CD4-positive, alpha-beta T cell treated with Interferon gamma for 1 hour (primary cell): ENCODE measurements at places on chromosomes 7 and 10.
A peak's percentile ranks its signal among the peaks of the same experiment; 100 is the strongest.

DNA sequence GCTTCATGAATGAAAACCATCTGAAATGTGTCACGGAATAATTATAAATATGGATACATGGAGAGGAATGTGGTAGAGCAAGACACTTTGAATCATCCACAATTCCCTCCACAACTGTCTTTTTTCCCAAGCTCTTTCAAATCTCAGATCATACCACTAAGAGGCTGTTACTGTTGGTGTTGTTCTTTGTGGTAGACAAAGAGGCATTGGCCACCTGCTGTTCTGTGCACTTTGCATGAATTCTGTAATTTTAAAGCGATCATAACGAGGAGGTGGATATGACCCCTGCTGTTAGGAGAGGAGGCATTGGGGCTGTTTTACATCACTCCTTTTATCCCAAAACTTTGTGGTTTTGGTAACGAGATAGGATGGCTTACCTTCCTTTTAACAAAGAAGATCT is 141.2 kb upstream of the KLF6 start:
- DNase-seq = no peak

GRCh38 chr7:128809363-128809762 is 17.6 kb downstream of the CCDC136 start:
- no peak for DNase-seq

DNA sequence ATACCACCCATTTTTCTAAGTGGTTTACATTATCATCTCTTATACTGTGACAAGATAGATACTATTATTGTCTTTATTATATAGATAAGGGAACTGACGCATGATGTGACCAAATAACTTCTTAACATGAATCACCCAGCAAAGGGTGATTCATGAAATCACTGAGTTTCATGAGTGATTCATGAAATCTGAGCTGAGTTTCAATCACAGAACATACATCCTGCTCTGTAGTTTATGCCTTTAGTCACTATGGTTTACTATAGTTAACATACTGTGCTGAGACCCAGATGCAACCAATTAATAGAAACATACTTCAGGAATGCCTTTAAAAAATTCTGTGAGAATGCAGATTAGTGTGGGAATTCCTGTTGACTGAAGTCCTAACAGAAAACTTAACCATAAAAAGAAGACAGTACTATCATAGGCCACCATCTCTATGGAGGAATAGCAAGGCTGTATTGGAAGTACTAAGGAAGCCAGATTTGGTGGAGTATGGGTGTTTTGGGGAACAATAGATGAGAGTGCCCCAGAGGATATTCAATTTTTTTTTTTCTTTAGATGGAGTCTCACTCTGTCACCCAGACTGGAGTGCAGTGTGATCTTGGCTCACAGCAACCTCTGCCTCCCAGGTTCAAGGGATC is 43.1 kb upstream of the SEMA3A start:
- DNase-seq = no peak

- no peak for DNase-seq
These were observed 28.6 kb downstream of the VIM start for GRCh38 chr10:17256627-17257026.

GRCh38 chr7:47968847-47969774 is 10.3 kb downstream of the HUS1 start:
- peak; percentile 28 for DNase-seq

- no peak for DNase-seq
These were observed 25.8 kb downstream of the UBE2D4 start for GRCh38 chr7:43952028-43952427.

DNA sequence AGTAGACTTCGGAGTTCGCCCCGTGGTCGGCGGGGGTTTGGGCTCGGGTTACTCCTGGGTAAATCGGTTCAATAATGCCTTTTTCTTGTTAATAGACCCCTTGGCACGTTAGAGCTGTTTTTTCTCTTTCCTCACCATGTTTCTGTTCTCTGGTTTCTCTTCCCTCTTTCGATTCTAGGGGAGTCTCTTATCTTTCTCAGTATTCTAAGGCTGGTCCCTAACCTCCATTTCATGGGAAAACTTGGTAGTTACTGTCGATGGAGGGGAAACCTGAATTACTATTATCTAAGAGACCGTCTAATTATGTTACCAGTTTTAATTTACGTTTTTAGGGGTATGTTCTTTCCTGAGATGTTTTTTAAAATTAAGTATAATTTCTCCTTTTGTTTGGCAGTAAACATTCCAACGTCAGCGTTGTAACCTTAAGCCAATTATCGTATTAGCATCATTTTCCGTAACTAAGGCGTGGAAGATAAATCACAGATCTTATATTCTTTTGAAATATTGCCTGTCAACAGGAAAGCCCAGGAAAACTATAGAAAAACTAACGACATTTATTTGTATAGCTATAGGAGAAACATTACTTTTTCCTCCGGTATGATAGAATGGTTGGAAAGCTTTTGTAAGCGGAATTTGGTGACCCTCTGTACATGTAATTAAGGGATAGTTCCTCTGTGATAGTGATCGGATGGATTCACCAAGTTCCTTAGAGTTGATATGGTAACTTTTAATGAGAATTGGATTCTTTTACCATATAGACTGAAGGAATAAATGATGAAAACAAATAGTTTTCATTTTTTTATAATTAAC is 847 bp downstream of the BTAF1 start:
- no peak for DNase-seq

GRCh38 chr7:142461437-142461836 is 203.6 kb upstream of the PRSS58 start:
- DNase-seq = no peak

GRCh38 chr7:14495633-14496032 is 406.9 kb downstream of the DGKB start:
- no peak for DNase-seq

GRCh38 chr10:119347181-119347974 is 140.0 kb downstream of the GRK5 start:
- DNase-seq = no peak

- no peak for DNase-seq
These were observed 76.0 kb downstream of the PCGF5 start for GRCh38 chr10:91296471-91296870.

DNA sequence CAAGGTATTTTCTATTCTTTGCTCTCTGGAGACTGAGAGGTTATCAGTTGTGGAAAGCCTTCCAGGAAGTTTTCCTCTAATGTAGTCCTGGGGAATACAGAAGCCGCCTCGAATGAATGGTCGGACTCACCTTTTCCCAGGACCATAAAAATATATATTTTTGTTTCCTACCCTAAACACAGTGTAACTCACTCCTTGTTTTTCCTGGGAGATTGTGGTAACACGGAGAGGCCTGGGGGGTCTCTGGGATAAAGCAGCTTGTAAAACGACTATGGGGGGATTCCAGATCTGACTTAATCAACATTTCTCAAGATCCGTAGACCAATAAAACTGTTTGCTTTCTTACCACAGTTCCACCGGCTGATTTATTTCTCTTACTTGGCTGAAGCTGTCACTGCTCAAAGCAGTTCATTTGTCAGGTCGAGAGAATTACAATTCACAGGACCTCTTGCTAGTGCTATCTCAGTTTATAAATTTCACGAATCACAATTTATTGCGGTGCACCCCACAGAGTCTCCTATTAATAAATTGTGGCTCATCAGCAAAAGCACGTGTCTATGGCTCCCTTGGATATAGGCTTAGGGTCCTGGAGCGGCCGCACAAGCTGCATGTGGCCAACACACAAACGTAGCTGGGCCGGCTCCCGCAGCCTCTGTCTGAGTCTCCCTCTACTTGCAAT is 176.3 kb upstream of the BMPER start:
- no peak for DNase-seq

GRCh38 chr10:34384372-34384771 is 430.7 kb downstream of the PARD3 start:
- DNase-seq = no peak

DNA sequence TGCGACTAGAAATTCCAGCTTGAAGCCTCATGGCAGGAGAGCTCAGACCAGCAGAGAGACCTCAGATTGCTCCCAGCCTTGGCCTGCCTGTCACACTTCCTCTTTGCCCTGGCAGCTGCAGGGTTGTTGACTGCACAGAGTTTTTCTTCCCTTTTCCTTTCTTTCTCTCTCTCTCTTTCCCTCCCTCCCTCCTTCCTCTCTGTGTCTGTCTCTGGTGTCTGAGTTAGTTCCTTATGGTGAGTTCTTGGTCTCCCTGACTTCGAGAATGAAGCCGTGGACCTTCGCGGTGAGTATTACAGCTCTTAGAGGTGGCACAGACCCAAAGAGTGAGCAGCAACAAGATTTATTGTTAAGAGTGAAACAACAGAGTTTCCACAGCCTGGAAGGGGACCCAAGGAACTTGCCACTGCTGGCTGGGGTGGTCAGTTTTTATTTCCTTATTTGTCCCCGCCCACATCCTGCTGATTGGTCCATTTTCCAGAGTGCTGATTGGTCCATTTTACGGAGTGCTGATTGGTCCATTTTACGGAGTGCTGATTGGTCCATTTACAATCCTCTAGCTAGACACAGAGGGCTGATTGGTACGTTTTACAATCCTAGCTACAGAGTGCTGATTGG is 266.3 kb downstream of the RPS24 start:
- DNase-seq = peak; percentile 55

GRCh38 chr10:111548084-111548726 is 471.4 kb downstream of the ADRA2A start:
- no peak for DNase-seq
